Kidney glomerular epithelial cell (primary cell): ENCODE measurements at places on chromosomes 4 and X.

DNA sequence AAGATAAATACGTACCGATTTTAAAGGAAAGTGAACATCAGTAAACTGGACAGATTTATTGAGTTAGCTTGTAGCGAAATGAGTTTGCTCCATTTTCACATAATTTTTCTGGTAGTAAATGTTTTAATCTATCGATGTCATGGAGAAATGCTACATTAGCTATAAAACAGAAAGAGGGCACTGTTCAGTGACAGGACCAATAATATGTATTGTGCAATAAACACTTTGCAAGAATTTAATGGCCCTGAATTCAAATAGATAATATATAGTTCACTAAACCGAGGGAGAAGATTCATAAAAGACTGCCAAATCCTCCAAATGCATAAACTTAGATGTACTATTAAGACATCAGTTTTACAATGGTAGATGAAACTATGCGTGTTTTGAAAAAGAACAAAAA is 516.3 kb downstream of the ADGRL3 start:
- no peak for DNase-seq

DNA sequence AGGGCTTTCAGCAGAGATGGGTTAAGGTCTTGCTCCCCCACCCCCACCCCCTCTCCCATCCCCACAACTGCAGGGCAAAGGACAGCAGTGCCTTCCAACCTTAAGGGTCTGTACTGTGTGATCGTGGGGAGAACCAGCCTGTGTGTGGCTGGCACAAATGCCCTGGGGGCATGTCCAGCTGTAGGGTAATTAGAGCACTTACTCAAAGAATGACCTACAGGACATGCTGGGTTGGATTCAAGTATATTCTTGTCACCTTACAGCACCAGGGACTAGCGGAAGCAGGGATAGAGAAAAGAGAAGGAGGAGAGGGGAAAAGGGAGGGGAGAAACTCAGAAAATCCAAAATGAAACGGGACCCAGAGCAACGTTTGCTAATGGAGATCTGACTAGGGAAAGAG is 191.3 kb upstream of the GATB start:
- no peak for DNase-seq

- DNase-seq: peak; percentile 2
Observed at GRCh38 chr4:104470770-104471169, 23.9 kb downstream of the CXXC4 start.

- no peak for DNase-seq
Observed at GRCh38 chr4:7771056-7771455, 168.6 kb downstream of the AFAP1 start.

- no peak for DNase-seq
Observed at GRCh38 chrX:42128587-42128986, 205.2 kb upstream of the CASK start.

DNA sequence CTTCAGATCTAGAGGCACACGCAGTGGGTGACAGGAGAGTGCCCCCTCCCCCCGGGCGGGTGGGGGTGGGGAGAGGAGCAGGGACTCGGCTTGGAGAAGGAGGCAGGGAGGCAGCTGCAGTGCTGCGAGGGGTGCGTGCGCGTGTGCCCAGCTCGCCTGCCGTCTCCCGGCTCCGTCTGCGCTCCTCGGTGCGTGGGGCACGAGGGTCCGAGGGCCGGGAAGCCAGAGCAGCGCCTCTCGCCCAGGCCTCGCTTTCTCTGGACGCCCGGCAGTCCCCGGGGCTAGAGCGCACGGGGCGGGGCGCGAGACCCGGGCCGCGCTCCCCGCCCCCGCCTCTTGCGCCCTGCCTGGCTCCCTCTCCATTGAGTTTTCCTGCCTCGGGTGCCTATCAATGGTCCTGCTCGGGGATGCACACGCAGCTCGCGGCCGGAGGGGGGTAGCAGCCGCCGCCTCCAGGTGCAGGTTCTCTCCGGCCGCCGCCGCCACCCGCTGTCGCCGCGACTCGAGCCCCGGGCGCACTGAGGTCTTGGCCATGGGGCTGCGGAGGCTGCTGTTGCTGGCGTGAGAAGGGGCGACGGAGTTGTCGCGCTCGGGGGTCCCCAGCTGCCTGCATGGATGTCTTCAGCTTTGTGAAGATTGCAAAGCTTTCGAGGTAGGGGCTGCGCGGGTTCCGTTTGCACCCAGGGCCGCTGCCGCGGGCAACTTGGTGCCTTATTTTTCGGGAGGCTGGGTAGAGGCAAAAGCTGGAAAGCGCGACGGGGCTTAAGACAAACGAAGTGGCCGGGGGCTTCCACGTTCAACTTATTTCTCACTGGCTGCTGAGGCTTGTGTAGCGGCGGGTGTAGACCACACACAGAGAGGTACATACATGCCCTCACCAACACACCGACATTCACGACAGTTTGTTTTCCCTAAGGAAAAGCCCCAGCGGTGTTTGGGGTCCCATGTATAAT is at the start of gene FRMPD4:
FRMPD4 (plus strand) TSS at position 113 of the 953 bp plus-strand sequence; CDS start at position 612, 499 bp downstream.
- DNase-seq: no peak

DNA sequence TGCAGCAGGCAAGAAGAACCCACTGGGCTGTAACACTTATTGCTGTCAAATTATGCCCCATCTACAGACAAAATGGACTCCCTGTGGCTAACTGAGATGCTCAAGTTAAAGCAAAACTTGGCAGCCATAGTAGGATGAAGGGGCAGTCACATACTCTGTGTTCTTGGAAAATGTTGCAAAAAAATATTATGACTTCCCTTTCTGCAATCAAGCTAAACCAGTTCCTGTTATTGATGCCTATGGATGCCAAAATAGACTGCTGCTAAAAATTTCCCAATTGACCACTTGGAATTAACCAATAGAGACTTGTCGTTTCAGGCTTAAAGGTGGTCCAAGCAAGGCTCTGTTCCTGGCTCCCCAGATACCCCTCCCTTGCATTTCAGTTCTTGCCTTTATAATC is 49.5 kb downstream of the IQCM start:
- no peak for DNase-seq

GRCh38 chrX:148381603-148382002 is 118.8 kb upstream of the AFF2 start:
- DNase-seq: no peak

DNA sequence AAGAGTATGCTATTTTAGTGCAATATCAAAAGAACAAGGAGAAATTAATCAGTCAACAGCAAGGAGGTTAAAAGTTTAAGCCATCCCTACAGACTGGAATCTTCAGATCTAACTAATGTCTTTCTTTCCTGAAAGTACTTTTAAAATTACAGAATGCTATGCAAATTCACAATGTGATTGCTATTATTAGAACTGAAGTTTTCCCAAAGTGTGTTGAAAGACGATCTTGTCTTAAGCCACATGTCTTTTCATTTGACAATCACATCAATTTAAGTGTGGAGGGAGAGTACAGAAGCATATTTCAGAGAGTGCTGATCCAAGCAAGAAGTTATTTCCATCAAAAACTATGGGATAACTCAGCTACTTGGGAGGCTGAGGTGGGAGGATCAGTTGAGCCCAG is 64.7 kb upstream of the TNIP3 start:
- no peak for DNase-seq

DNA sequence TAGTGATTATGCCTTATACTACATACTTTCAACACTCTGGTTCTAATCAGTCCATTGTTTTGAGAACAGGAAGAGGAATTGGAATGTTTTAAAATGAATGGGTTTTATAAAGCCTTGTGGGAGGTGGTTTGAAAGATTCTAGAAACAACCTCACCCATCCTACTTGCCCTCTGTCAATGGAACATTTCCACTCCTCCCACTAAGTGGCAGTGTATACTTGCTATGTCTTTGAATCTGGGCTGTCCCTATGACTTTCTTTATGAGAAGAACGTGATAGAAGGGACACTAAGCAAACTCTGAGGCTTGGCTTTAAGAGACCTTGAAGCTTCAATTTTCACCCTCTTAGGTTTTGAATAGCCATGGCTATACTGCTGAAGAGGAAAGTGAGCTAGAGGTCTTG is 611.2 kb downstream of the PPP4R3C start:
- no peak for DNase-seq
